Muscle of leg (tissue), 16 donors: ENCODE measurements at places on chromosomes 11 and 22. TPM values are rescaled to one million over a fixed set of nuclear protein-coding genes. Genes with fewer than 3 reads are reported as not detected.

GRCh38 chr11:120290956-120291355, 34.1 kb upstream of the TLCD5 start:
- no peak for DNase-seq

DNA sequence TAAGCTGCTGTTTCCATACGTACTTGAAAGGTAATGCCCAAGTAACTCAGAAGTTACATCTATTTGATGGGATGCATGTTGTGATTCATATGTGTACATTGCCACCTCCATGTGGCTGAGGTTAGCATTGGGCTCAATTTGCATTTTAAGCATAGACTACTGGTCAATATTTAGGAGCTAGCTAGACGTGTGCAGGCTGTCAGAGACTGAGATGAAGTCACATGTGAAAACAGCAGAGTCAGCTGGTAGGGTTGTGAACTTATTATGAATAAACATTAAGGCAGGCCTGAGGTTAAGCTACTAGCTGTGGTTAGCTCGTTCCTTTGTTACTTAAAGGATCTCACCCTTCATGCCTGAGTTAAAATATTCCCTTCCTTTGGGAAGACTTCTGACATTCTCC, 114.5 kb upstream of the MTNR1B start:
- DNase-seq, result no peak

- no peak for DNase-seq
These were observed 69.3 kb upstream of the WNT7B start for GRCh38 chr22:46046299-46046685.

GRCh38 chr11:109298865-109299264, 123.1 kb upstream of the C11orf87 start:
- DNase-seq, result no peak

DNA sequence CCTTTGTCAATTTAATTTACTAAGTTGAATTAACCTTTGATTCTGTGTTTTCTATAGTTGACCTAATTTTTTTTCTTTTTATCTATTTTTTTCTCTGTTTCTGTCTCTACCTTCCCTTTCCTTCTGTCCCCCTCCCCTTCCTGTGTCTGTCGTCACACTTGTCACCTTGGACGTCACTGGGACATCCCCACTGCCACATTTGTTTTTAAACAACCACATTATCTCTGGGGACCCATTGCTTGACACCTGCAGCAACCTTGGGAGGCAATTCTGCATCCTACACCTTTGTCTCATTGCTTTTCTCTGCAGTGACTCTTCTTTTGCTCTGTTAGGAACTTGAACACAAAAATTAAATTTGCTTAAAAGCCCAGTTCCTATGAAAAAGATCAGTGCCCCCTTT, 51.8 kb upstream of the TTC12 start:
- no peak for DNase-seq

The PANX1 gene
- polyA plus RNA-seq, result 21.9 TPM

The FAM180B gene
- 4.4 TPM for polyA plus RNA-seq
